ENCODE measurements at places on chromosomes 1 and 21. TPM values are rescaled to one million over a fixed set of nuclear protein-coding genes. Genes with fewer than 3 reads are reported as not detected.

CLDN17 gene
- total RNA-seq = not detected

MEX3A gene
- total RNA-seq = 12.3 TPM

AGMAT gene
- 0.27 TPM for total RNA-seq

KCNQ4 gene
- not detected for total RNA-seq

MAB21L3 gene
- not detected for total RNA-seq

TRMT13 gene
- total RNA-seq = 9.4 TPM

TNFRSF8 gene
- 0.09 TPM for total RNA-seq

EFCAB14 gene
- total RNA-seq = 43.3 TPM

PLEKHG5 gene
- total RNA-seq = 40.2 TPM

TMEM240 gene
- 3.1 TPM for total RNA-seq

ITLN1 gene
- total RNA-seq = 0.27 TPM

UBL4B gene
- total RNA-seq = not detected

RNU1-1 gene
- total RNA-seq = 5,329 TPM

INAVA gene
- under 0.01 TPM for total RNA-seq

HTR6 gene
- total RNA-seq = not detected

NUCKS1 gene
- 119 TPM for total RNA-seq

SLC2A5 gene
- total RNA-seq = under 0.01 TPM

STMN1 gene
- total RNA-seq = 178 TPM

CAPN2 gene
- total RNA-seq = 515 TPM

LRRN2 gene
- total RNA-seq = not detected

KLHL21 gene
- total RNA-seq = 20.2 TPM

TEX50 gene
- not detected for total RNA-seq

NUDT4B gene
- 8.1 TPM for total RNA-seq

All from endothelial cell of coronary artery (primary cell).